Aorta (tissue), 5 donors: ENCODE measurements at places on chromosomes 5 and 9. TPM values are rescaled to one million over a fixed set of nuclear protein-coding genes. Genes with fewer than 3 reads are reported as not detected.

- no peak overlapping the region for H3K27ac ChIP-seq
- no peaks in the 10 kb centered on the region for H3K36me3 ChIP-seq
- H3K4me3 ChIP-seq = no peak overlapping the region
- no peak for DNase-seq
- H3K27me3 ChIP-seq = no peaks in the 10 kb centered on the region
Observed at GRCh38 chr5:4099386-4099785, 503.8 kb downstream of the IRX1 start.

CHSY3 gene
- 10.1 TPM for polyA plus RNA-seq

GZMA gene
- 0.59 TPM for polyA plus RNA-seq

SPINK4 gene
- 129 TPM for polyA plus RNA-seq

CMYA5 gene
- 0.61 TPM for polyA plus RNA-seq

EIF4E1B gene
- not detected for polyA plus RNA-seq
